Tongue (tissue), 3 donors: ENCODE measurements at places on chromosomes 5 and 9.

DNA sequence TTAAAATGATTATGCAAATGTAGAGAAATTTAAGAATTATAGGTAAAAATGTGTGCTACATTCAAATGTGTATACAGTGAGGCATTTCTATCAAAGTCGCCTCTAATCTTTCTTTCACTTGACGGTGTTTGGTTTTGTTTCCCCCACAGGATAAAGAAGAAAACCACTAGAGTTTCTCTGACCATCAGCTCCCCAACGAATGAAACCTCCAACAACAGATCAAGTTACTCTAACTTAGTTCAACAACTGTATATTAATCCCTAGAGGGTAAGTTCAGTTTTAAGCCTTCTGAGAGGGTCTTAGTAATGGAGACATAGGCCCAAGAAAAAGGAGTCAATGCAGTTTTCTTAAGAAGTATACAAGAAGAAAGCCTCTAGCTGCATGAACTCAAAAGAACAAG, 11.5 kb upstream of the MYOT start:
- DNase-seq = peak; percentile 20

DNA sequence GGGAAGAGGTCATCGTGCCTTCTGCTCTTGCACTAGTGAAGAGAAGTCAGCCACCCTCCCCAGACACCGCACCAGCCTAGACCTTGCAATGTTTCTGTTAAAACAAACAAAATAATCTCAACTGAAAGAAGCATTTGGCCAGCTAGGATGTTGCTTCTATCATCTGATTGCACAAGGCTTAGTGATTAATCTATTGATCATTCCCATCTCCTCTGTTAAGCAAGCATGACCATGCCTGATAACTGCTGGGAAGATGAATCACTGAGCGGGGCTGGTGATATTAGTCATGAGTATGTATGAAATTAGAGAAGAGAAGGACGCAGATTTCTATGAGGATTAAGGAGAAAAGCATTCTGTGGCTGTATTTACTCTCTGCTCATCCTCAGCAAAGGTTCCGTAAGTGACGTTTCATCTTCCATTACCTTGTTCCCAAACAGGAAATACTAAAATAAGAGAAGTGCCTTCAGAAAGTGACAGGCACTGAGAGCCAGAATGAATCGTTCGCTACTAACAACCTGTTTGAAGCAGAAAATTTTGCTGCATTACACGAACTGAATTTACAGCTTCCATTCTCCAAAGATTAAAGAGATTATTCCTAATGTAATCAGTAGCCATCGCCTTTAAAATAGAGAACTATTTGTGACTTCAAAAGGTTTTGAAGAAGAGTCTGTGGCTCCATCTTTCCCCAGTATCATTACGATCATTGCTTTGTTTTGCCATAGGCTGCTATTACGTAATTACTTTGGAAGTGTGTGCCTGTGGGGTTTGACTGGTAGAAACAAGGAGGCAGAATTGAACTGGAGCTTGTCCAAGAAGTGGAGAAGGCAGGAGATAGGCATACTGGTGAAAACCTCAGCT, 219.1 kb downstream of the MED10 start:
- DNase-seq = no peak

- peak; percentile 3 for DNase-seq
Observed at GRCh38 chr9:103789686-103790085, 304.4 kb upstream of the SMC2 start.

DNA sequence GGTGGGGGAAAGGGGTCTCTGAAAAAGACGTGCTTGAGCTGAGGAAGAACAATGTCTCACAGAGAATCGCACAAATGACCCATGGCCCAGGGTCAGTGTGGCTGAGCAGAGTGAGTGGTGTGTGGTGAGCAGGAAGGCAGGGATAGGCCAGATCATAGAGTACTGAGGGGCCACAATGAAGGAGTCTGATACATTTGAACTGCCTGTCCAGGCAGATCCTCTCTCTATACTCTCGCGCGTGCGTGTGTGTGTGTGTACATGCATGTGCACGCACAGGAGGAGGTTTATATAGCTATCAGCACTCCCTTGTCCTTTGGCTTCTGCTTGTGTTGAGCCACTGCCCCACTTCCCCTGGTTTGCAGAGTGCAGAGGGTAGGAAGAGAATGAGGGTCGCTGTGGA, 294.0 kb downstream of the ZNF608 start:
- no peak for DNase-seq

- DNase-seq = no peak
Observed at GRCh38 chr5:35408146-35408545, 177.9 kb upstream of the PRLR start.

DNA sequence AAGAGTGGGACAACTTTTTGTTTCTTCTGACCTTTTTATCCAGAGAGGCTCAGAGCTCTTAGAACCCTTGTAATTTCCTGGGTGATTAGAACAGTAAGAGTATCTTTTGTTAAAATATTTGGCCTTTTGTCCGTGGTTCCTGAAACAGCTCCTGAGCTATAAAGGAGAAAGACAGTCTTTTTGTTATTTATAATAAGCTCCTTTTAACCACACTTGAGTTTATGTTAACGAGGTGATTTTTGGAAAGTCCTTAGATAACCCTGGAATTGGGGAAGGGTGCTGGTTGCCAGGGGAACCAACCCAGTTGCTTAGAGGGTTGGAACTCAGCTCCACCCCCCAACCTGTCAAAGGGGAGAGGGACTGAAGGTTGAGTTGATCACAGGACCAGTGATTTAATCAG, 4.8 kb downstream of the ZNF483 start:
- DNase-seq = no peak

DNA sequence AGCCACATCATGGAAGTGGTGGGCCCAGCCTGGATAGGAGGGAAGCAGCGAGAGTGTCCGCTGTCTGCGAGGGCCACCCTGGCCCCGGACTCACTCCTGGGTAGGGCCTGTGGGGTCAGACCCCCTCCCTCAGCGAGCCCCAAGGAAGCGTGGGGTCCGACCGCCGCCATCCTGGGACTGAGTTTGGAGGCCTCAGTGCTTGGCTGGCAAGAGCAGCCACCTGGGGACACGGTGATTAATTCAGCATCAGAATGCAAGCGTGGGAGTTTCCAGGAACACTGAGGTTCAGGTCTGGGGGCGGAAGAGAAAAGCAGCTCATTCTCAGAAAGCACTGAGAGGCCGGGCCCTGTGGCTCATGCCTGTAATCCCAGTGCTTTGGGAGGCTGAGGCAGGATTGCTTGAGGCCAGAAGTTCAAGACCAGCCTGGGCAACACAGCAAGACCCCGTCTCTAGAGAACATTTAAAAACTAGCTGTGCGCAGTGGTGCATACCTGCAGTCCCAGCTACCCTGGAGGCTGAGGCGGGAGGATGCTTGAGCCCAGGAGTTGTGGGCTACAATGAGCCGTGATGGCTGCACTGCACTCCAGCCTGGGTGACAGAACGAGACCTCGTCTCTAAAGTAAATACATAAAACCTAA, 18.3 kb upstream of the CAMSAP1 start:
- DNase-seq = no peak

- peak; percentile 81 for DNase-seq
Observed at GRCh38 chr5:78523314-78524193, 125.0 kb downstream of the LHFPL2 start.

DNA sequence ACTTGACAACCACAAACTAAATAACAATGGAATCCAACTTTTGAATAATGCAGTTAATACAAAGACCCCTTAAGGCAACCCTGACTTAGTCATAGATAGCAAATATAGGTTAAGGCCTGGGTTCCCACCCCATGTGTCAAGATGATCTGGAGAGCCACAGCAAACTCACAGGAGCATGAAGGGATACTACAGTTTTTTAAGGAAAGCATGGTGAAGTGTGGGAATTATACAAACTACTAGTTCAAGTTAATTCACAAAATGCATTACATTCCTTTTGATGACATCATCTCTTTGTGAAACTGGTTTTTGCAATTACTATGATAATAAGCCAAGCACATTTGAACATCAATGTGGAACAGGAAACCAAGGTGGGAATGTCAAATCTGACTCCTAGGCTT, 50.6 kb downstream of the LHFPL2 start:
- DNase-seq = no peak

DNA sequence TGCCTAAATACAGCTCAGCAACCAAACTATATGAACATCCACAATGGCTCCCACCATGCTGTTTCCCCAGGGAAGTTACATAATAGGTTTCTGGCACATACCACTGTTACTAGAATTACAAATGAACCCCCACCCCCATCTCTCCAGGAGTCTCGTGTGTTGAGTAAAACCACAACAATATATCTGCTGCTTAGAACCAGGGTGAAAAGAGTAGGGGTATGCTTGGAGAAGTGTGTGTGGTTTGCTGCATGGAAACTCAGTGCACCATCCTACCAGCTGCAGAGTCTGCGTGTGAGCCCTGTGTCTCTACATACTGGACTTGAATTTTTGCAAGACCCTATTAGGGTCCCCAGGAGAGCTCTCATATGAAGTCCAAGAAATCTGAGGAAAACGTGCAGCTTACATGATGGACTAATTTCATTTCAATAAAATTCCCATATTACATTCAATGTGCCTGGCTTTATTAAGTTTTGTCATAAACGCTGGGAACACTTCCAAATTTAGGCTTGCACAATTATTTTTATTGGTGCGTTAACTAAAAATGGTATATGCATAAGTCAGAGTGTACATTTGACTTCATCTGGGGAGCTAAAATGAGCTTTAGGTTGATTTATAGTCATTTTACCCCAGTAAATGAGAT, 104.5 kb upstream of the NFIB start:
- peak; percentile 61 for DNase-seq

- no peak for DNase-seq
Observed at GRCh38 chr9:119003882-119004617, 365.2 kb downstream of the BRINP1 start.

GRCh38 chr5:126000507-126000906, 422.7 kb upstream of the GRAMD2B start:
- peak; percentile 48 for DNase-seq

- no peak for DNase-seq
Observed at GRCh38 chr5:42483472-42484154, 60.4 kb downstream of the GHR start.

DNA sequence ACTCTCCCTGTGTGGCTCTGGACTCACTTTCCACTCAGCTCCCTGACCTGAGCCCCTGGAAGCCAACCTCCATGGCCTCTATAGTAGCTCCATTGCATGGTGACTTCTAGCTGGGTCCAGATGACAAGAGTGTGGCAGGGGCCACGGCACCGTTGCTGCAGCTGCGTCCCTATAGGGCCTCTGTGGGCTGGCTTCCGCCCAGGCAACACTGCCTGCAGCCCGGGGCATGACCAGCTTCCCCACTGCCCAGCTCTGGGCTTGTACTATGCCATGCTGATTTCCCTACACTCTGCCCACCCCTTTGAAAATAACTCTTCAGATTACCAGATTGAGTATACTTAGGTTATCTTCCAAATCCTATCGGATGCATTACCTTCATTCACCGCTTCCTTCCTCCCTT, 73.8 kb upstream of the NEURL1B start:
- DNase-seq = no peak
